Fibroblast of lung (primary cell): ENCODE measurements at places on chromosomes 7 and 10. TPM values are rescaled to one million over a fixed set of nuclear protein-coding genes. Genes with fewer than 3 reads are reported as not detected.

Gene NKX2-3
- total RNA-seq: not detected in 2 replicates

Gene ANXA8L1
- not detected in 2 replicates for total RNA-seq

Gene FOXI2
- not detected in 2 replicates for total RNA-seq

Gene NEUROD6
- not detected in 2 replicates for total RNA-seq

Gene CYP26C1
- total RNA-seq: under 0.01 TPM in 2 replicates

Gene ACSM6
- total RNA-seq: not detected in 2 replicates

Gene ASB10
- total RNA-seq: not detected in 2 replicates

Gene INMT
- 17.5 and 75.8 TPM in 2 replicates for total RNA-seq

Gene PHYHIPL
- total RNA-seq: not detected in 2 replicates

Gene FKBP6
- total RNA-seq: not detected in 2 replicates

Gene ATOH7
- total RNA-seq: under 0.01 TPM in 1 of 2 replicates, not detected in the other

Gene LRIT1
- not detected in 2 replicates for total RNA-seq

Gene RTKN2
- 0.51 and 1.2 TPM in 2 replicates for total RNA-seq

Gene GLI3
- 6.2 and 6.4 TPM in 2 replicates for total RNA-seq

Gene PDZD7
- total RNA-seq: 1.3 TPM in 2 replicates

Gene NPFFR1
- under 0.01 TPM in 1 of 2 replicates, not detected in the other for total RNA-seq
